ENCODE measurements at places on chromosomes 5 and 9.

GRCh38 chr5:168299372-168299771 lies 7.9 kb downstream of the WWC1 start:
- DNase-seq: no peak

GRCh38 chr5:59800347-59800893 lies 93.1 kb downstream of the PDE4D start:
- peak; percentile 3 for DNase-seq

GRCh38 chr5:112668016-112668415 lies 69.7 kb upstream of the APC start:
- DNase-seq: no peak

DNA sequence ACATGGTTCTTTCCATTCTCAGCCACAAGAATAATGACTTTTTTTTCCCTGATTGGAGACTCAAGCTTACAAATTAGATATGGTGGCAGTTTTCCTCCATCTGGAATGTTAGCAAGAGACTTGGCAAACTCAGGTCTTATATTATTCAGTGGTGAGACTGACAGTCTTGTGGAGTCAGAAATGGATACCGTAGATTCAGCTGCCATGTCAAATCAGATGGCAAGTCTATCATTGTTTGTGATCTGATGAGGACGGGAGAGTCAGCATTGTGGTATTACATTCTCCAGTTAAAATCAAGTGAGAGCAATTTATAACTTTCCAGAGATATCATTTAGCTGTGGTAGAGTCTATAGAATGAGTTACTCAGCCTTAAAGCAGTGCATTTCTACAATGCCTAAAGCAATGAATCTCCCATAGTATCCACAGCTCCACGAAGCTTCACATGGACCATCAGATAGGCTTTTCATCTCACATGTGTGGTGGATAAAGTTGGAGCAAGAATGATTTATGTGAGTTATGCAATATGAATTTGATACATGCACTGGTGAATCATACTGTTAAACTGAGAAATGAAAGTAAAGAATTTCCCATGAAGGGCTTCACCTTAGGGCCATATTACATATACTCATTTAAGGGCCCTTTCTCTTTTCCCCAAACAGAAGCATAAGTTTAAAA lies 430.6 kb downstream of the ZNF608 start:
- no peak for DNase-seq

- no peak for DNase-seq
Measured at GRCh38 chr5:53403291-53403690, 77.1 kb upstream of the FST start.

GRCh38 chr5:177176175-177176711 lies 42.7 kb downstream of the NSD1 start:
- DNase-seq: peak; percentile 26

GRCh38 chr5:139481580-139482049 lies 943 bp downstream of the STING1 start:
- no peak for DNase-seq

GRCh38 chr5:33300209-33300742 lies 140.5 kb upstream of the TARS1 start:
- peak; percentile 13 for DNase-seq

- DNase-seq: no peak
Measured at GRCh38 chr5:63089147-63089546, 510.5 kb downstream of the LRRC70 start.

DNA sequence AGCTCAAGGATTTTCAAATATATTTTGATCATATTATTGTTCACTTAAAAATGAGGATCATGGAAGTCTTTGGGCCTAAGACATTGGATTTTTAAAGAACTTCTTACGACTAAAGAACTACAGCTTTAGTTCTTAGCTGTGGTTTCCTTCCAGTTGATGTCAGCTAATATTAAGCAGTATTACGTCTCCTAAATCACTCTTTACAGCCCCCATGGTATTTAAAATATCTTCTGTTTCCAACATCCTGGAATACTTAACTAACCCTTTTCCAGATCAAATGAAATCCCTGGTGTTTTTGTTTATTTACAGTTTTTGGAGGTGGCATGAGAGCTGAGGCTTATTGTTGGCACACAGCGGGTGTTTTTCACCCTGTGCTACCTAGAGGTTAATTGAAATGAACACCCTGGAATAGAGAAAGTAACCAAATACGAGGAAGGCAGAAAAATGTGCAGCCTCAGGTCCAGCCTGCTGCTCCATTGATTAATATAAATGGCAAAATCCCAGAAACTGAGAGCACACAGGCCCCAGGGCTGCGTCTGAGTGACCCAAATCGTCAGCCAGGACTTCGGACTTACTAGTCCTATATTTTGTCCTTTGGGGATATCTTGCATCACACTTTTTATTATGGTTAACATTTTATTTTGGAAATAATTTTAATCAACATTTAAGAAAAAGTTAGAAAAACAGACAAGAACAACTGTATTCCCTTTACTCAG lies 52.3 kb upstream of the ICE1 start:
- no peak for DNase-seq

DNA sequence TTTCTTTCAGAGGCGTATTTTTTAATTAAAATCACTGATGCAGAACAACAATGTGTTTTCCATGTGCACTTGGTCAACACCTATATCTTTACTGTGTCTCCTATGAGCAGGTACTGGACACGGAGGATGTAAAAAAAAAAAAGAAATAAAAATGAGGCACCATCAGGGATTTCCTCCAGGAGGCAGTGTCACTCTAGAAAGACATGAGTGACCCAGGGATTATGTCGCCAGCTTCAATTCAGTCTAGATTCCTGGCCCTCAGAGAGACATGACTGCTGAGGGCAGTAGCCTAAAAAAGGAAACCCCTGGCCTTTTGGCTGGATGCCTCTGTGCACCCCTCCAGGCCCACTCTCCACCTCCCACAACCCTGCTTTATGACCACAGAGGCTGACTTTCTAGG lies 18.3 kb upstream of the IL33 start:
- DNase-seq: peak; percentile 54

GRCh38 chr5:68745448-68745847 lies 348.4 kb upstream of the SLC30A5 start:
- peak; percentile 3 for DNase-seq

GRCh38 chr5:38453506-38453905 lies 102.9 kb downstream of the LIFR start:
- peak; percentile 89 for DNase-seq

GRCh38 chr9:125763394-125763801 lies 16.2 kb downstream of the PBX3 start:
- no peak for DNase-seq

GRCh38 chr9:131630205-131630831 lies 85.0 kb downstream of the PRRT1B start:
- no peak for DNase-seq

DNA sequence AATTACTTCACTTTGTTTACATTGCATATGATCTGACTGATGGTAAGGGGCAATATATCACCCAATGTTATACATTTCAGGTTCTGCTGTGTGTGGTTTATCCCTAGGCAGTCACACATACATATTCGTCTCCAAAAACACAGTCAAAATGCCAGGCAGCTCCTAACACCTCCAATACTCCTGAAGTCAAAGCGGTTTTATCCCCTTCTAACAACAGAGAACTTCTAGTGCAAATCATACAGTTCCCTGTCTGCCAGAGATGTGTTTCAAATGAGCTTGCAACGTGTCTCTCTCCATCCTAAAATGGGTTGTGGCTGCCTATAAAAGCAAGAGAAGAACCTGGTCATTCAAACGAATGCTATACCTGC lies 328.9 kb downstream of the ELAVL2 start:
- DNase-seq: no peak

DNA sequence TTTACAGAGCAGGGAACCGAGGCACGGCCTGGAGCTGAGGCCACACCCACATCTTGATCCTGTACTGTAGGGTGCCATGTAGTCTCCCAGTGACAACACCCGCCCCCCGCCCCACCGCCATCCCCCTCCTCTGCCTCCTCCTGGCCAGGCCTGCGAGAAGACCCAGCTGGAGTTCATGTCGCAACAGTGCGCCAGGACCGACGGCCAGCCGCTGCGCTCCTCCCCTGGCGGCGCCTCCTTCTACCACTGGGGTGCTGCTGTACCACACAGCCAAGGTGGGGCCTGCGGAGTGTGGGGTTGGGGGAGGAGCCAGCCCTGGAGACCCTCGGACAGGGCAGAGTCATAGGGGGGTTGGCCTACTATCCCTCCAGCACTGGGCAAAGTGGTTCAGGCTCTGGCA lies 14.5 kb downstream of the ADAMTS13 start:
- DNase-seq: no peak

DNA sequence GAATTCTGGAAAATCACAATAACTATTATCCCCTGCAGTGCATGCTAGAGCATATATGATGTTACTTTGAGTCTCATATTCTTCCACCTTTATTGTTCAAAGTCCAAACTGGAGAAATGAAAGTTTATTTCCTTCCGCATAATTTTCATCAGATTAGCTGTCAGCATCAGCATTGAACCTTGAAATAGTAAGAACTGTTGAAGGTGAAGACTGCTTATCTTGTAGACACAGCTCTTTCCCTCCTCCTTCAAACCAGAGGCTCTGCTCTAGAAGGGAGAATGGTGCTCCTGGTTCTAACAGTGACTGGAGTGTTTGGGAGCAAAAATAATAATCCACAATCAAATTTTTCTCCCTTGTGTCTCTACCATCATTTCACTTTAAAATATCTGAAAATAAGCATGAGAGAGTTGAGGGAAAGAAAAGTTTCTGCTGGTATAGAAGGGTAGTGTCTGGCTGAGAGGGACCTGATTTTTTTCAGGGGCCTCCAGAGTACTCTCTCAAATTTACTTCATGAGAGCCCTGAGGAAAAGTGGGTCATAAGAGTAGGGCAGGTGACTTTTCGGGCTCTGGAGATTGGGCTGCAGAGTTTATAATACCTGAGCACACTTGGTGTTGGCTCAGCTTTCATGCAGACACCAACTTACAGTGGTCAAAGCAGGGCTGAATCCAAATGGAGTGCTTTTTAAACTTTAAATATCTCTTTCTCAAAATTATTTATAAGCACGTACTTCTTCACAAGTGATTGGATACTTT lies 170.4 kb downstream of the ZDHHC21 start:
- DNase-seq: no peak

DNA sequence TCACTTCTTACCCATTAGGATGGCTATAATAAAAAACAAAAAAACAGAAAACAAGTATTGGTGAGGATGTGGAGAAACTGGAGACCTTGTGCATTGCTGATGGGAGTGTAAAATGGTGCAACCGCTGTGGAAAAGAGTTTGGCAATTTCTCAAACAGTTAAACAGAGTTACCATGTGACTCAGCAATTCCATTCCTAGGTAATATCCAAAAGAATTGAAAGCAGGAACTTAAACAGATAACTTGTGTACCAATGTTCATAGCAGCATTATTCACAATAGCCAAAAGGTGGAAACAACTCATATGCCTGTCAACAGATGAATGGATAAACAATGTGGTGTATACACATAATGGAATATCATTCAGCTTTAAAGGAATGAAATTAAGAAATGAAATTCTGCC lies 28.9 kb downstream of the DCP2 start:
- DNase-seq: no peak

GRCh38 chr9:109107402-109108240 lies 12.1 kb downstream of the TMEM245 start:
- DNase-seq: no peak

GRCh38 chr9:2059274-2059929 lies 44.3 kb downstream of the SMARCA2 start:
- DNase-seq: no peak

- no peak for DNase-seq
Measured at GRCh38 chr9:129776938-129777768, 24.3 kb upstream of the PTGES start.

GRCh38 chr5:1324719-1325190 lies 20.1 kb downstream of the CLPTM1L start:
- DNase-seq: no peak

DNA sequence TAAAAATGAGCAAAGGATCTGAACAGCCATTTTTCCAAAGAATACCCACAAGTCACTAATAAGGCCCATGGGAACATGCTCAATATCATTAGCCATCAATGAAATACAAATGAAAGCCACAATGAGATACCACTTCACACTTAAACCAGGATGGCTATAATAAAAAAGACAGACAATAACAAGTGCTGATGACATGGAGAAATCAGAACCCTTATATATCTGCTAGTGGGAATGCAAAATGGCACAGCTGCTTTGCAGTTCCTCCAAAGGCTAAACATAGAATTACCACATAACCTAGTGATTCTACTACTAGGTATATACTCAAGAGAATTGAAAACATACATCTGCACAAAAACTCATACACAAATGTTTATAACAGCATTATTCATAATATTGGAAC lies 83.7 kb downstream of the HOMER1 start:
- DNase-seq: no peak

DNA sequence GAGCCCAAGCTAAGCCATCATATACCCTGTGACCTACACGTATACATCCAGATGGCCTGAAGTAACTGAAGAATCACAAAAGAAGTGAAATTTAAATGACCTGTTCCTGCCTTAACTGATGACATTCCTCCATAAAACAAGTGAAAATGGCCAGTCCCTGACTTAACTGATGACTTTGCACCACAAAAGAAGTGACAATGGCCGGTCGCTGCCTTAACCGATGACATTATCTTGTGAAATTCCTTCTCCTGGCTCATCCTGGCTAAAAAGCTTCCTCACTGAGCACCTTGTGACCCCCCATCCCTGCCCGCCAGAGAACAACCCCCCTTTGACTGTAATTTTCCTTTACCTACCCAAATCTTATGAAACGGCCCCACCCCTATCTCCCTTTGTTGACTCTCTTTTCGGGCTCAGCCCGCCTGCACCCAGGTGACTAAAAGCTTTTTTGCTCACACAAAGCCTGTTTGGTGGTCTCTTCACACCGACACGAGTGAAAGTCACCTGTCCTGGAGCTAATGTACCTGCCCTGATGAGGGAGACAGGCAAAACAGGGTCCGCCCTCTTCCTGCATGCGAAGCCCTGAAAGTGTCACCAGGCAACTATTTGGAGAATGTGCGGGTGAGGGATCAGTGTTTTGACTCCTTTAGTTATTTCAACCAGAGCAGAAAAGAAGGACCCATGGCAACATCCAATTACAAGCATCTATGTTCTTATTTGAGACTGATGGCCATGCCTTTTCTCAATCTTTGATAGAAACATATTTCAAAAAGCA lies 266.1 kb downstream of the SMARCA2 start:
- DNase-seq: no peak

- DNase-seq: no peak
Measured at GRCh38 chr5:138148811-138149210, 9.6 kb upstream of the NME5 start.

- no peak for DNase-seq
Measured at GRCh38 chr5:75054134-75054930, 2.0 kb upstream of the GCNT4 start.

- no peak for DNase-seq
Measured at GRCh38 chr9:70117835-70118319, 74.2 kb downstream of the MAMDC2 start.

GRCh38 chr5:94113-94892 lies 2.3 kb downstream of the PLEKHG4B start:
- no peak for DNase-seq
